ENCODE measurements at places on chromosomes 13 and 19. TPM values are rescaled to one million over a fixed set of nuclear protein-coding genes. Genes with fewer than 3 reads are reported as not detected.

The ZSCAN4 gene
- not detected for total RNA-seq

The FFAR2 gene
- total RNA-seq: not detected

The PRRG2 gene
- not detected for total RNA-seq

The ZNF486 gene
- 0.94 TPM for total RNA-seq

The ZNF570 gene
- 3.1 TPM for total RNA-seq

GRCh38 chr19:43755256-43755801, 567 bp upstream of the SMG9 start:
- peak overlapping the region; percentile 98 for H3K27ac ChIP-seq
- no peaks in the 10 kb centered on the region for H3K27me3 ChIP-seq
- H3K36me3 ChIP-seq: peaks cover 4% of the 10 kb centered on the region
- DNase-seq: peak; percentile 74
- peaks cover 5% of the 10 kb centered on the region for H3K4me1 ChIP-seq
- peak overlapping the region; percentile 77 for H3K4me3 ChIP-seq

- peak; percentile 69 for DNase-seq
- peak overlapping the region; percentile 92 for H3K27ac ChIP-seq
- no peaks in the 10 kb centered on the region for H3K36me3 ChIP-seq
- peak overlapping the region; percentile 17 for H3K4me3 ChIP-seq
- H3K4me1 ChIP-seq: peaks cover 98% of the 10 kb centered on the region
- no peaks in the 10 kb centered on the region for H3K27me3 ChIP-seq
Measured at GRCh38 chr19:13053761-13054625, 48.7 kb downstream of the LYL1 start.

DNA sequence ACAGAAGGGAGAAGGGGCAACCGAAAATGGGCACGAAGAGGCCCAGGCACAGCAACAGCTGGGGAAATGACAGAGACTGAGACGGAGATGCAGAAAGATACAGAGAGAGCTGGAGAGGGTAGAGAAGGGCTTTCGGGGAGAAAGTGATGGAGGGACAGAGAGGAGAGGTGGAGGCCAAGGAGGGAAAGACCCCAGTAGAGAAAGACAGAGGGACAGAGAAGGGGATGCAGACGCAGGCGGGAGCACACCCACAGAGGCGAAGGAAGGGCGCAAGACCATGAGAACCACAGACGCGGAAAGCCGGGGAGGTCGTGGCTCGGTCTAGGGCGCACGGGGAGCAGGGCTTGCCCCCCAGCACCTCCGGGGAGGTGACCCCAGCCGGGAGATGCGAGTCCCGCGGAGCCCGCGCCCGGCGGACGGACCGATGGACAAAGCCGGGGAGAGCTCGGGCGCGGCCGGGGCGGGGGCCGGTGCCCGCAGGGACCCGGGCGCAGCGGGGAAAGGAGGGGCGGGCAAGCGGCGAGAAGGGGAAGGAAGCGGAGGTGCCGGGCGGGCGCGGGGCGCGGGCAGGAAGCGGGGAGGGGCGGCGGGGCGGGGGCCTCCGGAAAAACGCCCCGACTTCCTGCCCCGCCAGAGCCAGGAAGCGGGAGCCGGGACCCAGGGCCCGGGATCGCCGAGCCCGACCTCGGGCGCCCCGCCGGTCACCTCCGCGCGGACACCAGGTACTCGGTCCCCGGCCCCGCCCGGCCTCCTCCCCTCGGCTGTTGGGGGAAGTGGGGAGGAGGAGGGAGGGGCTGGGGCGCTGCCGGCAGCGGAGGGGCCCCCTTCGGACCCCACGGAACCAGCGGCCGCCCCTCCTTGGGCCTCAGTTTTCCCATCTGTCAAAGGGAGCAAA, at the start of gene ARHGEF1:
ARHGEF1 (plus strand) TSS at position 617 of the 895 bp plus-strand sequence. CDS start 4,899 bp downstream, outside the sequence.
- peaks cover 16% of the 10 kb centered on the region for H3K4me1 ChIP-seq
- no peaks in the 10 kb centered on the region for H3K27me3 ChIP-seq
- peak within 1 kb of the TSS; percentile 70 for H3K27ac ChIP-seq
- H3K4me3 ChIP-seq: peak within 1 kb of the TSS; percentile 80

DNA sequence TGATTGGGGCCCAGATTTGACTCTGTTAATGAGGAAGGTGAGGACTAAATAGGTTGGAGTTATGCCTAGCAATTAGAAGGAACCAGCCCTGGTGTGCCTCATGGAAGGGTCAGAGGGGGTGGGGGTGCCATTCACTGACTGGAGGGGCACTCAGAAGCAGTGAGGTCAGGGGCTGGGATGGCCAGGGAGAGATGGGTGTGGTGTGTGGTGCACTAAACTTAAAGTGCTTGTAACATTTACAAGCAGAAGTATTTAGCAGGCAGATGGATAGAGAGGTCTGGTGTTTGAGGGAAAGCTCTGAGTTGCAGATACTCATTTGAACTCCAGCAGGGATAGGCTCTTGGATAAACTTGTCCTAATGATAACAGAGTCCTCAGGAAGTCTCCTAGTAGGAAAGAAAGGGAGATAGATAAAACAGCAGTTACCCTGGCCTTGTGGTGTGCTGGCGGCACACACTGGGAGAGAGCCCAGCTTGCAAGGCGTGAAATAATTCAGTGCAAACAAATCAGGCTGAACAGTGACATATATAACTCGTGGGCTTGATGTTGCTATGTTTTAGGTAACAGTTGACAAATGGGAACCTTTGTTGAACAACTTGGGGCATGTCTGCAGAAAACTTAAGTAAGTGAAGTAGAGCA, 20.0 kb upstream of the UPF3A start:
- no peak for DNase-seq
- H3K27ac ChIP-seq: peak overlapping the region; percentile 42
- H3K4me1 ChIP-seq: peaks cover 6% of the 10 kb centered on the region
- no peaks in the 10 kb centered on the region for H3K27me3 ChIP-seq
- no peaks in the 10 kb centered on the region for H3K36me3 ChIP-seq
- no peak overlapping the region for H3K4me3 ChIP-seq

- no peak overlapping the region for H3K4me3 ChIP-seq
- DNase-seq: no peak
- H3K27ac ChIP-seq: no peak overlapping the region
- H3K4me1 ChIP-seq: no peaks in the 10 kb centered on the region
Measured at GRCh38 chr13:106752584-106753170, 184.7 kb upstream of the ARGLU1 start.

DNA sequence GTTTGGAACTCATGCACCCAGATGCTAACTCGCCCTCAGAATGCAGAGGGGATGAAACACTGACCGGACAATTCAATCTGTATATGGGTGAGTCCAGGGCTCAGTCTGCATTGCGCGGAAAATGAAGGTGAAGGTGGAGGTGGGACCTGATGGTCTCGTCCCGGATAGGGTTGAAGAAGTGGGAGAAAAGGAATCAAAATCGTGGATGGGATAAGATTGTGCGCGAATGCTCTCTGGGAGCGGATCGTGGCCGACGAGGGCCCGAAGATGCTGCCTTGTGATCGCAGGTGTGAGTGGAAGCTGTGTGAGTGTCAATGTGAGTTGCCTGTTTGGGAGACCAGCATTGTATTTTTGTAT, 594 bp upstream of the ZNF850 start:
- peak overlapping the region; percentile 71 for H3K4me3 ChIP-seq
- H3K27me3 ChIP-seq: no peaks in the 10 kb centered on the region

- no peak overlapping the region for H3K4me3 ChIP-seq
- H3K27ac ChIP-seq: no peak overlapping the region
- no peaks in the 10 kb centered on the region for H3K4me1 ChIP-seq
- no peaks in the 10 kb centered on the region for H3K36me3 ChIP-seq
Measured at GRCh38 chr13:94776956-94777355, 64.6 kb upstream of the SOX21 start.

DNA sequence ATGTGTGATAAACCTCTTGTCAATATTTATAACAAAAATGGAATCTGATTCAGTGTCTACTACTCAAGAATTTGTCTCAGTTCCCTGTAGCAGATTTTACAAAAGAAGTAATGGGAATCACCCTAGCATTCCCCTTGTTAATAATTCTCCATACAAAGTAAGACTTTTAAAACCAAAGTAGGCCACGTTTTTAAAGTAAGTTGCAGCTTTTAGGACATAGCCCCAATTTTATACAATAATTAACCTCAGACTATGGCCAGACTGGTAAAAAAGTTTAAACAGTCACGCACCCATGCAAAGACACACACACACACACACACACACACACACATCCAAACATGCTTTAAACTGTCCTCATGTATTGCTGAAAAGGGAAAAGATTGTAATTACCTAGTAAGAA, 589.9 kb downstream of the PCDH9 start:
- H3K4me3 ChIP-seq: no peak overlapping the region
- no peaks in the 10 kb centered on the region for H3K4me1 ChIP-seq
- no peaks in the 10 kb centered on the region for H3K27me3 ChIP-seq
- H3K36me3 ChIP-seq: no peaks in the 10 kb centered on the region

GRCh38 chr19:8486661-8487136, 15.7 kb downstream of the PRAM1 start:
- H3K27ac ChIP-seq: no peak overlapping the region
- no peak for DNase-seq
- H3K36me3 ChIP-seq: peaks cover 67% of the 10 kb centered on the region
- H3K4me3 ChIP-seq: no peak overlapping the region
- H3K4me1 ChIP-seq: peaks cover 8% of the 10 kb centered on the region
- H3K27me3 ChIP-seq: no peaks in the 10 kb centered on the region

DNA sequence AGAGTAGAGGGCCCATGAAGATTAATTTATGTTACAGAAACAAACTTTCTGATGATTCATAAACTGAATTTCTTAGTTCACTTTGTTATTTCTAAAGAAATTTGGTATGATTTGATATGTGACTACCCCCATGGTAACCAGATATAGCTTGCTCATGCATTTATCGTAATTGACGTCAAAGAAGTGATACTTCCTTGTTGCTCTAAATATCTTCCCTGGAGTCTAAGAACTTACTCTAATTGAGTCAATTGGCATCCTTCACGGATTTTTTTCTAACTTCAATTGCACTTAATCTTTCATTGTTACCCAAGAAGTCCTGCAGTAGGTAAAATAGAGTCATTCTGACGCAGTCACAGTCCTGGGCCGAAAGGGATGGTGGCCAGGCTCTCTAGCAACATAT, 240.9 kb downstream of the GPC5 start:
- no peaks in the 10 kb centered on the region for H3K36me3 ChIP-seq
- no peak overlapping the region for H3K27ac ChIP-seq
- H3K4me3 ChIP-seq: no peak overlapping the region
- no peaks in the 10 kb centered on the region for H3K27me3 ChIP-seq
- DNase-seq: no peak
- H3K4me1 ChIP-seq: no peaks in the 10 kb centered on the region

DNA sequence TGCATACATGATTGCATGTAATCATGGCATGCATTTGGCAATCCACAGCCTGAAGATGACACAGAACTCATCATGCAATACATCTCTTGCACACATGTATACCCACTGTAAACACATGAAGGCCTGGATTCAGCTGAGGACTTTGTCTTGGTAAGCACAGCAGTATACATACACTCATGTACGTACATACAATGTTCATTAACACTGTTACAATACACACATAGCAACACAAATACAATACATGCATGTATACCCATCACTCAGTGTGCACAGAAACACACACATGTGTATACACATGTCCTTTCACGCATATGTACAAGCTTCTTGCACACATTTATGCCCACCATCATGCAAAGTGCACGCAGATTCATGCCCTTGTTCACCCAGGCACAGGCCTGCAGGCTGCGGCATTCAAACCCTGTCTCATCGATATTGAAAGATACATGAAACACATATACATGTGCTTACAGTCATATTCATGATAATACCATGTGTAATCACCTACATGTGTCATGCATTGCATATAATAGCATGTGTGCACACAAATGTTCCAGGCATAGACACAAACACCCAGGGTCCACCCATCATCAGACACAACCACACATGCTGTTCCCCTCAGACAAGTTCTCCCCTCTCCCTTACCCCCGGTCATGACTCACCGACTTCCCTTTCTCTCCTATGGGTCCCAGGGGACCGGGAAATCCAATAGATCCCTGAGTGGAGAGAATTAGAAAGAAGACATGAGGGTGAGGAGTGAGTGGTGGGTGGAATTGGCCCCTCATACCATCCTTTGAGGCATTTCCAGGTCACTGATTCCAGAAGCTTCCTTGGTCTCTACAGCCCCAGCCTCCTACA, 28.7 kb downstream of the COL5A3 start:
- no peaks in the 10 kb centered on the region for H3K27me3 ChIP-seq
- H3K4me1 ChIP-seq: no peaks in the 10 kb centered on the region
- H3K27ac ChIP-seq: no peak overlapping the region
- no peak overlapping the region for H3K4me3 ChIP-seq
- no peak for DNase-seq

- peaks cover 13% of the 10 kb centered on the region for H3K36me3 ChIP-seq
- no peaks in the 10 kb centered on the region for H3K27me3 ChIP-seq
- H3K4me1 ChIP-seq: peaks cover 25% of the 10 kb centered on the region
- H3K27ac ChIP-seq: no peak overlapping the region
- no peak overlapping the region for H3K4me3 ChIP-seq
- no peak for DNase-seq
Measured at GRCh38 chr19:7267792-7268704, 26.2 kb downstream of the INSR start.

GRCh38 chr13:20395061-20395916, 130.4 kb downstream of the CRYL1 start:
- no peaks in the 10 kb centered on the region for H3K36me3 ChIP-seq
- H3K4me1 ChIP-seq: no peaks in the 10 kb centered on the region
- no peak overlapping the region for H3K4me3 ChIP-seq
- DNase-seq: no peak

- H3K27me3 ChIP-seq: peaks cover 12% of the 10 kb centered on the region
- no peak overlapping the region for H3K4me3 ChIP-seq
- no peak for DNase-seq
- H3K36me3 ChIP-seq: no peaks in the 10 kb centered on the region
Measured at GRCh38 chr19:15108845-15109767, 1.9 kb downstream of the SYDE1 start.

GRCh38 chr13:29664591-29664990, 69.1 kb upstream of the SLC7A1 start:
- H3K27ac ChIP-seq: no peak overlapping the region
- H3K36me3 ChIP-seq: no peaks in the 10 kb centered on the region
- no peaks in the 10 kb centered on the region for H3K4me1 ChIP-seq
- no peak for DNase-seq

- H3K36me3 ChIP-seq: no peaks in the 10 kb centered on the region
- no peaks in the 10 kb centered on the region for H3K4me1 ChIP-seq
- H3K27me3 ChIP-seq: no peaks in the 10 kb centered on the region
- DNase-seq: no peak
- no peak overlapping the region for H3K4me3 ChIP-seq
- H3K27ac ChIP-seq: no peak overlapping the region
Measured at GRCh38 chr13:75217949-75218348, 264.0 kb downstream of the TBC1D4 start.

DNA sequence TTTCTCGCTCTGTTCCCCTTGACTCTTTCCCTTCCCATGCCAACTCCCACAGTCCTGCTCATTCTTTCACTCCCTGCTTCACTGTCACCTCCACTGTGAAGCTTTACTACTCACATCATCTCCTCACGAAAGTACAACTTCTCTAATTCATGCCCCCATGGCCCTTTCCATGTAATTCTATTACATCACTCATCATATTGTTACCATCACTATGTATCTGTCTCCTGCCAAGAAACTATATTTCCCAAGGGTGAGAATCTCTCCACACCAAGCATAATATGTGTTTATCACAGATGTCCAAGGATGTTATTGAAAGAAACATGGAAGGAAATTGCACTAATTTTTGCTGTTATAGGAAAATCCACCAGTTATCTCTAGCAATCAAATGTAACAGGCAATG, 37.2 kb upstream of the LRCH1 start:
- H3K27ac ChIP-seq: no peak overlapping the region
- no peak for DNase-seq
- no peak overlapping the region for H3K4me3 ChIP-seq
